Amniotic stem cell (primary cell): ENCODE measurements at places on chromosomes 5 and 9.

DNA sequence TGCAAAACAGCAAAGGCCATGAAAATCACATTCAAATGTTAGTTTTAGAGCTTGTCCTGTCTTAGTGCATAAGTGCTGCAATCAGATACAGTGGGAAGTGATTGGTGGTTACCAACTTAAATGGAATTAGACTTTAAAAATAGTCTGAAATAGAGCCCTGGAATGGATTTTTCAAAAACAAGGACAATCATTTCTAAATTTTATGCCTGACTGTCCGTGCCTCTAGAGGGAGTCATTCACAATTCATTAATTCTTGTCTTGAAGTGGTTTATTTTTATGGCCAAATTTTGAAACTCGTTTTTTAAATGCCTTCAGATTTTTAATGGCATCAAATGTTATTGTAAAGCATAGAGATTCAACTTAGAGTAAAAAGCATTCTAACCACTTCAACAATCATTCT is 561.8 kb upstream of the DAB2 start:
- no peak for DNase-seq

DNA sequence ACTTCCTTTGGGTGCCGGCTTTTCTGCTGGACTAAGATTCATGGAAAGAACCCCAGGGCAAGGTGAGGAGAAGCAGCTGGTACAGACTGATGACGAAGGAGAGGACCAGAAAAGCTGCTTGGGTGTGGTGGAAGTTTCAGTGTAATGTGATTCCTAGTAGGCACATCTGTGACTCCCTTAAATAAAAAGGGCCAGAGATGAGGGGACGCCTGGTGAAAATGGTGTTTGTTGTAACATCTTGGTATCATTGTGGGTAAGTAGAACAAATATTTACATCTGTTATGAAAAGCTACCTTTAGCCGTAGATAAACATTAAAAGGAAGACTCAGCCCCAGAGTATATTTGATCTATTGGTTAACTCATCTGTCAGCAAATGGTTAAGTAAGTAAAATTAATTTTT is 33.8 kb downstream of the OTULINL start:
- DNase-seq = no peak

DNA sequence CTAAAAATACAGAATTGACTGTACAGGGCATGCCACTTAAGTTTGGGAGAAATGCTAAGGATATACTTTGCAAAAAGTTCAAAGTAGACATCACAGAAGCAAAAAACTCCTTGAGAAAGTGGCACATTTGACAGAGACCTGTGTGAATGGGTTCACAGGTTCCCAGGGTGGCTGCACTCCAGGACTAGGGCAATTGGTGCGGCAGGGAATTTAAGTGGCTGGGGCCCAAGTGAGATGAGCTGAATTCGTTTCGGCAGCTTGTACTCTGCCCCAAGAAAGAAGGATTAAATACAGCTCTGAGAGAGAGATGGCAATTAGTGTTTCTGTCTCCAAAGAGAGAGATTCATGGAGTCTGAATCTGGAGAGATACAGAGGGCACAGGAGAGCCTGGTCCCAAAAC is 280.1 kb downstream of the FBXL17 start:
- no peak for DNase-seq

DNA sequence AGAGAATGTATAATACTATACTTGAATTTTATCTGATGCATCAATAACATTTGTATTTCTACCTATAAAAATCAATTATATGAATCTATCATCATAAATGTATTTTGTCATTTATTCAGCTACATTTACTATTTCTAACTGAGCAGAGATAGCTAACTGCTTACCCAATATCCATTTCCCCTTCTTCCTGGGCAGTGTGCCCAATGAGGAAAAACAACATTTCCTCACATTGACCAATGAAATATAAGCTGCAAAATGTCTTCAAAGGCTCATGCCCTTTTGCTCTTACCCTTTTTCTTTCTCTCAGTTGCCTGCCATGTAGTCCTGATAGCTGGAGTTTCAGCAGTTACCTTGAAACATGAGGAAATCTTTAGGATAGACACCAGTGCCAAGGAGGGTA is 385.8 kb upstream of the PCSK5 start:
- DNase-seq = no peak
